A375 (cell line): ENCODE measurements at places on chromosomes 1 and 21. TPM values are rescaled to one million over a fixed set of nuclear protein-coding genes. Genes with fewer than 3 reads are reported as not detected.

SPTA1 gene
- total RNA-seq = not detected in 2 replicates

CAP1 gene
- 245 and 268 TPM in 2 replicates for total RNA-seq

GNG12 gene
- 80.8 and 97.5 TPM in 2 replicates for total RNA-seq

RPL5 gene
- total RNA-seq = 1,327 and 1,527 TPM in 2 replicates

ALX3 gene
- total RNA-seq = not detected in 2 replicates

PTCH2 gene
- 0.04 and 0.08 TPM in 2 replicates for total RNA-seq

BRINP3 gene
- total RNA-seq = 0.41 and 0.69 TPM in 2 replicates

TLCD4 gene
- total RNA-seq = 1.2 TPM in 2 replicates
